ENCODE measurements at places on chromosomes 2 and 18. TPM values are rescaled to one million over a fixed set of nuclear protein-coding genes. Genes with fewer than 3 reads are reported as not detected.

CD207 gene
- total RNA-seq = not detected

RNF152 gene
- 131 TPM for total RNA-seq

CACNB4 gene
- 0.59 TPM for total RNA-seq

TXNDC2 gene
- not detected for total RNA-seq

DPY30 gene
- total RNA-seq = 146 TPM

DOK6 gene
- 5.7 TPM for total RNA-seq

PLCD4 gene
- 0.73 TPM for total RNA-seq

CNDP2 gene
- 375 TPM for total RNA-seq

TMEM178A gene
- total RNA-seq = 7.4 TPM

PPP1R1C gene
- total RNA-seq = 8.1 TPM

MYO5B gene
- 16.8 TPM for total RNA-seq

SYT4 gene
- 0.82 TPM for total RNA-seq

RHBDD1 gene
- 29.9 TPM for total RNA-seq

CXCR4 gene
- 454 TPM for total RNA-seq

VWA3B gene
- 0.38 TPM for total RNA-seq

TUBB8B gene
- not detected for total RNA-seq

ACTG2 gene
- 2.3 TPM for total RNA-seq

SOWAHC gene
- total RNA-seq = 14.0 TPM

PPIG gene
- total RNA-seq = 59.0 TPM

IL1RL1 gene
- 0.84 TPM for total RNA-seq

APOB gene
- total RNA-seq = 14.1 TPM

AKAIN1 gene
- total RNA-seq = not detected

HES6 gene
- total RNA-seq = 19.1 TPM

ZBTB7C gene
- 0.41 TPM for total RNA-seq

UGT1A1 gene
- not detected for total RNA-seq

NAPG gene
- 42.9 TPM for total RNA-seq

FAM228A gene
- total RNA-seq = not detected

AQP4 gene
- total RNA-seq = 10.2 TPM

PSMA8 gene
- total RNA-seq = not detected

ZC3H6 gene
- total RNA-seq = 26.4 TPM

HOXD12 gene
- not detected for total RNA-seq

TMEM237 gene
- total RNA-seq = 51.8 TPM

LYG2 gene
- total RNA-seq = not detected

POTEI gene
- total RNA-seq = 2.0 TPM

Measured in endodermal cell (in vitro differentiated cells).